ENCODE measurements at places on chromosomes 12 and 14.

DNA sequence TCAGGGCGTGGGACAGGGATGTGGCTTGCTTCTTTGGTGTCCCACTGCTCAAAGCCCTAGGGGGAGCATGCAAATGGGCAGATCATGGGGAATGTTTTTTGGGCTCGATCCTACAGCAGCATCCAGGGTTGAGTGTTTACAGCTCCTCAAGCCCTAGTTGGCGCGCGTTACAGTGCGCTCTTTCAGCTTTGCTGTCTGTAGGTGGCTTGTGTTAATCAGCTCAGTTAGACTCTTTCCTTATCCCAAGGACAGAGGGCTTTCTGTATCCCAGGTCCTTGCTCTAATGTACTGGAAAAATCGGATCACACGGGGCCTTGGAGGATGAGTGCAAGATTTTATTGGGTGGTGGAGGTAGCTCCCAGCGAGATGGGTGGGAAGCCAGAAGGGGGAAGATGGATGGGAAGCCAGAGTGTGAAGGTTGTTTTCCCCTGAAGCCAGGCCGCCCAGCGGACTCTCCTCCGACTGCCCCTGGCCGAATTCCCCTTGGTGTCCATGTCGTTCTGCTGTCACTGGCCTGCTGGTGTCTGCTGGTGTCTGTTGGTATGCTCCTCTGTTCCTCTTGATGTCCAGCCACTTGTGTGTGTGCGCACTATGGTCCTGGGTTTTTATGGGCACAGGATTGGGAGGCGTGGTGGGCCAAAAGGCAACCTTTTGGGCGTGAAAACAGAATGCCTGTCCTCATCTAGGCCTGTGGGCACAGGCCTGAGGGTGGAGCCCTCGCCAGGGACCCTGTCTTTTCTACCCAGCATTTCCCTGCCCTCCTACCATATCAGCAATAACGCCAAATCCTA, 10.7 kb upstream of the TXNRD1 start:
- peaks cover 17% of the 10 kb centered on the region for H3K27me3 ChIP-seq
- peaks cover 8% of the 10 kb centered on the region for H3K36me3 ChIP-seq
- no peak overlapping the region for H3K27ac ChIP-seq
- H3K4me3 ChIP-seq: no peak overlapping the region

DNA sequence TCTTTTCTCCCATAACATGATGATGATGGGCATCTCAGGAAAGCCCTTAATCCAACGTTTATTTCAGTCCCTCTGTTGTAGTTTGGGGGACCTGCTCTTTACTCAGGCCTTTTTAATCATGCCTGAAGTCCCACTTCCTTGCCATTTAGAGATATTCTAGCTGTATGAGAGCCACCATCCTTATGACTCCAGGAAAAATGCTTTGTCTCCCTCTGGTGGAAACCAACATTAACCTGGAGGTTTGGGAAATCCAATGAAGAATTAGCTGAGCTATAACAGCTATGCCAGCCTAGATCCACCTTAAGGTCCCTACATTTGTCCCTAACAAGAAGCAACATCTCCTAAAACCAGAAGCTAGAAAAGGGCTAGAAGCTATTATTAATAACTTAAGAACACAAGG, 1399.1 kb downstream of the LRFN5 start:
- H3K4me1 ChIP-seq: no peaks in the 10 kb centered on the region
- H3K27me3 ChIP-seq: no peaks in the 10 kb centered on the region
- no peak overlapping the region for H3K4me3 ChIP-seq
- no peak for DNase-seq

DNA sequence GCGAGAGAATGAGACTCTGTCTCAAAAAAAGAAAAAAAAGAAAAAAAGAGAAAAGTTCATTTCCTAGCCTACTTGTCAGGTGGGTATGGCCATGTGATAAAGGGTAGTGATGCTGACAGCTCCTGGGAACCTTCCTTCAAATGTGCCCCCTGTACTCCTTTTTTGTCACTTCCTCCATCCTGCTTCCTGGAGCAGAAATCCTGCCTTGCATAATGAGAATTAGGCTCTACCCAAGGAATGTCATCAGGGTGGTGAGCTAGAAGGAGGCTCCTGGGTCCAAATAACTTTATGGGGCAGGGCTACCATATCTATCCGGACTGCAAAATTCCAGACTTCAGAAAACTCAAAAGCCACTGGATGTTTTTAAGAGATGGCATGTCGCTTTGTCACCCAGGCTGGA, 27.8 kb upstream of the FBXO34 start:
- DNase-seq: no peak
- no peak overlapping the region for H3K4me3 ChIP-seq
- no peaks in the 10 kb centered on the region for H3K36me3 ChIP-seq
- H3K4me1 ChIP-seq: peaks cover 3% of the 10 kb centered on the region
- peaks cover 7% of the 10 kb centered on the region for H3K27me3 ChIP-seq
- no peak overlapping the region for H3K27ac ChIP-seq

DNA sequence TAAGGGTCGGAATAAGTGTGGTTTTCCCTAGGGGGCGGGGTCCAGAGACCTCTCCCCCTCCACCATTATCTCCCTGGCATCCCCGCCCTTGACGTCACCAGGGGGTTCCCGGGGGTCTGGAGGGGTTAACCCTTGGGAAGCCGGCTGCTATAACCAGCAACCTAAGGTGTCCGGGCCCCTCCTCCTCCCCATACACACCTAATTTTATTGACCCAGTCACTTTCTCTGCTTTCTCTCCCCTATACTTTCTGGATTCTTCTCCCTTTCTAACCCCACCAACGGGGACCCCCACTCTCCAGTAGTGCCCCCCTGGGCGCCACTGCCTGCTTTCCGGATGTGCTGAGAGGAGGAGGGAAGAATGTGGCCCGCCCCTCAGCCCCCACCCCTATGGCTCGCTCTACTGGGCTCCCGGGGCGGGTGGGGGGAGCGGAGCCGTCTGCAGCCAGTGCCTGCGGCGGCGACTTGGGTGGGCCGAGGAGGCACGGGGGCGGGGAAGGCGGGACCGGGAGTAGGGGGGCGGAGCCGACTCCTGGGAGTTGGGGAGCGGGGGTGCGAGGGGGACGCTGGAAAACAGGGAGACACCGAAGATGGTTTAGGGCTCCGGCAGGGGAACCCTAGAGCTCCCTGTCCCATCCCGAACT, 1.8 kb downstream of the GLI1 start:
- peak overlapping the region; percentile 62 for H3K27ac ChIP-seq
- H3K27me3 ChIP-seq: no peaks in the 10 kb centered on the region
- no peaks in the 10 kb centered on the region for H3K36me3 ChIP-seq
- DNase-seq: no peak
- peak overlapping the region; percentile 89 for H3K4me3 ChIP-seq

DNA sequence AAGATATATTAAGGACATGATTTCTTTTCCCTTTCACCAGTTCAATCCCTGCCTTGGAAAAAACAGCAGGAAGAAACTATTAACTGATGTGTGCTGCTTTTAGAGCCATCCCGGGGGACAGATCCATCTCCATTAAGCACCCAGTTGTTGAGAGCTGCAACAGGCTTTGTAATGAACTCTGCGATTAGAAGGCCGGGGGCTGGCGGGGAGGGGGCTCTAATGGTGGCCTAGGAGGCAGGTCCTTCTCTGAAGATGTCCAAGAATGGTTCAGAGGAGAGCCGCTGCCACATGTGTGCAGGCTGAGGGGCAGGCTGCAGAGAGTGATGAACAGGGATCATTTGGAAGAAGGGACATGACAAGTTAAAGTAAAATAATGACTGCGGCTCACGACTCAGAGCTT, 67.8 kb downstream of the GALNT8 start:
- no peak for DNase-seq
- peaks cover 12% of the 10 kb centered on the region for H3K36me3 ChIP-seq
- no peak overlapping the region for H3K4me3 ChIP-seq

GRCh38 chr12:117686911-117687377, 281.8 kb downstream of the KSR2 start:
- no peak overlapping the region for H3K27ac ChIP-seq
- H3K27me3 ChIP-seq: peaks cover 7% of the 10 kb centered on the region
- H3K4me3 ChIP-seq: no peak overlapping the region
- no peaks in the 10 kb centered on the region for H3K36me3 ChIP-seq

- no peak overlapping the region for H3K27ac ChIP-seq
- H3K36me3 ChIP-seq: peaks cover 45% of the 10 kb centered on the region
- H3K4me3 ChIP-seq: no peak overlapping the region
- H3K4me1 ChIP-seq: no peaks in the 10 kb centered on the region
- no peak for DNase-seq
Measured at GRCh38 chr14:31106768-31107167, 80.6 kb upstream of the STRN3 start.

DNA sequence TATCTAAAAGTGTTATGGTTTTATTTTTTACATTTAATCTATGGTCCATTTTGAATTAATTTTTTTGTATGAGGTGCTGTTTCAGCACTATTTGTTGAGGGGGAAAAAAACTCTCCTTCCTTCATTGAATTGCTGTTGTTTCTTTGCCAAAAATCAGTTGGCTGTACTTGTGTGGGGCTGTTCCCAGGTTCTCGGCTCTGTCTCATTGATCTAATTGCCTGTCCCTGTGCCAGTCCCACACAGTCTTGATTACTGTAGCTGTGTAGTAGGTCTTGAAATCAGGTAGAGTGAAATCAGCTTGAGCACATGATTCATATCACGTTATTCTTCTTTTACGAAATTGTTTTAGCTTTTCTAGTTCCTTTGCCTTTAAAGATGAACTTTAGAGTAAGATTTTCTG, 109.7 kb downstream of the ADGRD1 start:
- DNase-seq: no peak
- H3K4me3 ChIP-seq: no peak overlapping the region
- H3K36me3 ChIP-seq: no peaks in the 10 kb centered on the region
- H3K4me1 ChIP-seq: no peaks in the 10 kb centered on the region
- H3K27me3 ChIP-seq: peaks cover 15% of the 10 kb centered on the region

DNA sequence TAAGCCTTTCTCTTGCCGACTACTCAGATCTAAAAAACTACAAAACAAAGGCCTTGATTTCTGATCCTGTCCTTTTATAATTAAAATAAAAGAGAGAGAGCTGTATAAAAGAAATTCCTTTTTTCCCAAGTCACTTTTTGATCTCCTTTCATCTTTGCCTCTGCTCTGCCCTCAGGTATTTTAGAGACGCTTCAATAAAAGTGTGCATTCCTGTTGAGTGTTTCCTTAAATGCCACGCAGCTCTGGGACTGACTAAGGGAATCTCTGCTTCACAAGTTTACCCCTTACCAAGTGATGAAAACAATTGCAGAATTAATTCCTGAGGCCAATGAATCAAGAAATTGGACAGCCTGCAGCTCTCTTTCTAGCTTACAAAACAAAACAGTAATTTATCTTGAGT, 1109.8 kb downstream of the TMTC2 start:
- DNase-seq: no peak
- no peak overlapping the region for H3K4me3 ChIP-seq
- H3K36me3 ChIP-seq: no peaks in the 10 kb centered on the region
- H3K27ac ChIP-seq: no peak overlapping the region

DNA sequence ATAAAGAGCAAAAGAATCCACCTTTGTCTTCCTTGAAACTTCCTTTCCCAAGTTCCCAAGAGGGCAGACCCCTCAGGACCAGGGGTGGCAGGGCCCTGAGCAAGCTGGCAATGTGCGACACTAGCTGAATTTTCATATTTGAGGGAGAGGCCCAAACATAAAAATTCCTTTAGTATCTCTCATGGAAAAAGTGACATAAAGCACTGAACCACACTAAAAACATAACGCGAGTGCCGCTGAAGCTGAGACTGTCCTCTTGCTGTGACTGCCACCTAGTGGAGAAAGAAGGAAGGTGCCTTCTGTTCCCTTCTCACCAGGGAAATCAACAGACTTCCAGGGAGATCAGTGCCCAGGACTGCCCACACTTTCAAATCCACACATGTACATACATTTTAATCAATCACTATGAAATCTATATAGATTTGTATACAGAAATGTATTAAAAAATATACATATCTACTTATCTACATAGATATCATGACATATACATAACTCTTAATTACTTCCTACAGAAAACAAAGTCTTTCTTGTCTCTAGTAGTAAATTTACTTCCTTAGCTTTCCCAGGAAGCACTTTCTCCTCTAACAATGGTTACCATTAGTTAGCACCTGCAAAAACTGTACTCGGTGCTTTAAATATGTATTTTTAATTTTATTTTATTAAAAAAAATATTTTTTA, 53.8 kb downstream of the SSH1 start:
- no peak overlapping the region for H3K27ac ChIP-seq
- peaks cover 7% of the 10 kb centered on the region for H3K36me3 ChIP-seq
- no peak overlapping the region for H3K4me3 ChIP-seq
- peaks cover 4% of the 10 kb centered on the region for H3K4me1 ChIP-seq

GRCh38 chr12:29299633-29300032, 81.3 kb downstream of the ERGIC2 start:
- H3K36me3 ChIP-seq: no peaks in the 10 kb centered on the region
- no peak overlapping the region for H3K27ac ChIP-seq
- DNase-seq: no peak
- peaks cover 3% of the 10 kb centered on the region for H3K4me1 ChIP-seq
- peaks cover 1% of the 10 kb centered on the region for H3K27me3 ChIP-seq

DNA sequence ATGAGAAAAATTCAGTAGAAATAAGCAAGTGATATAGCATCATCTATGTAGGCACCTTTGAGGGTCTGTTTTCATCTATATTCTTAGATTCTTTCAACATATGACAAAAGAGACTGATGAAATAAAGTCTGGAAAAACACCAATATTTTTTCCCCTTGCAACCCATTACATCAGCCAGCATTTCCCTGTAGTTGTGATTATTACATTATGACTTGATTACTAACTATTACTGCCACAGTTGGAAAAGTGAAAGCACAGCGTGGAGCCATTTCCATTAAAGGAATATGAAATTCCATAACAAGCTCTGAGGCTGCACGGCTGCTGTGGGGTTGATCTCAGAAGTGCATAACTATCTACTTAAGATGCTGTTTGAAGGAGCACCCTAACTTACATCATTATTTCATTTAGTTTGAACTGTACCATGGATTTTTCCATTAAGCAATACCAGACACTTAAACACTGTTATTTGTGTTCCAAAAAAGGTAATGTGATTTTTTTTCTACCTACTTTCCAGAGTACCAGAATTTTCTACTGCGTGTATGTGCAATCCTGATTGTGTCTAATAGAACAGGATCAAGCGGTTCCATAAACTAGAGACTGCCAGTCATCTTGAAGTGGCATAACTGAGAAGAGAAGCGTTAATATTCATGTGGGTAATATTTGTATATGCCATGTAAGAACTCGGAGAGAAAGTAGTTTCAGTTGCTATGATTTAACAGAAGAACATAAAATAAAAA, 405.5 kb downstream of the MDGA2 start:
- no peaks in the 10 kb centered on the region for H3K4me1 ChIP-seq
- H3K27me3 ChIP-seq: no peaks in the 10 kb centered on the region
- no peaks in the 10 kb centered on the region for H3K36me3 ChIP-seq
- H3K4me3 ChIP-seq: no peak overlapping the region

- H3K4me3 ChIP-seq: no peak overlapping the region
- DNase-seq: no peak
- H3K4me1 ChIP-seq: no peaks in the 10 kb centered on the region
- no peaks in the 10 kb centered on the region for H3K27me3 ChIP-seq
- no peaks in the 10 kb centered on the region for H3K36me3 ChIP-seq
Measured at GRCh38 chr12:115423546-115423987, 739.6 kb upstream of the TBX3 start.

GRCh38 chr12:20345866-20346265, 22.5 kb upstream of the PDE3A start:
- no peaks in the 10 kb centered on the region for H3K4me1 ChIP-seq
- H3K27me3 ChIP-seq: no peaks in the 10 kb centered on the region
- H3K4me3 ChIP-seq: no peak overlapping the region
- DNase-seq: no peak
- H3K36me3 ChIP-seq: no peaks in the 10 kb centered on the region
- no peak overlapping the region for H3K27ac ChIP-seq
